ENCODE measurements at places on chromosomes 5 and 9. TPM values are rescaled to one million over a fixed set of nuclear protein-coding genes. Genes with fewer than 3 reads are reported as not detected.

The FAM200C gene
- polyA plus RNA-seq = not detected

The PLAC8L1 gene
- not detected for polyA plus RNA-seq

The PCDHA4 gene
- polyA plus RNA-seq = not detected

The NUTM2G gene
- polyA plus RNA-seq = not detected

The OMD gene
- not detected for polyA plus RNA-seq

The ADAMTSL2 gene
- 0.08 TPM for polyA plus RNA-seq

The PFN3 gene
- polyA plus RNA-seq = not detected

The UQCRQ gene
- polyA plus RNA-seq = 879 TPM

The KCNN2 gene
- not detected for polyA plus RNA-seq

The GABRG2 gene
- polyA plus RNA-seq = not detected

The MORN5 gene
- polyA plus RNA-seq = not detected

The IFNA21 gene
- polyA plus RNA-seq = not detected

The DMRT3 gene
- not detected for polyA plus RNA-seq

The GNA14 gene
- polyA plus RNA-seq = not detected

The TEX48 gene
- not detected for polyA plus RNA-seq

The ICE1 gene
- polyA plus RNA-seq = 8.2 TPM

The TRPM3 gene
- polyA plus RNA-seq = not detected

The OR1Q1 gene
- not detected for polyA plus RNA-seq

The CKMT2 gene
- polyA plus RNA-seq = not detected

The C9orf153 gene
- polyA plus RNA-seq = not detected

The SOWAHA gene
- polyA plus RNA-seq = not detected

The NKD2 gene
- polyA plus RNA-seq = not detected

The OR13C4 gene
- not detected for polyA plus RNA-seq

The PCDHGB6 gene
- 0.01 TPM for polyA plus RNA-seq

The ORM2 gene
- 0.33 TPM for polyA plus RNA-seq

The AMBP gene
- not detected for polyA plus RNA-seq

The MARCOL gene
- not detected for polyA plus RNA-seq

The CRHBP gene
- polyA plus RNA-seq = not detected

The LECT2 gene
- not detected for polyA plus RNA-seq

The ANXA6 gene
- polyA plus RNA-seq = 124 TPM

The DOCK2 gene
- 57.5 TPM for polyA plus RNA-seq

The EGR1 gene
- 105 TPM for polyA plus RNA-seq

The C6 gene
- polyA plus RNA-seq = not detected

The NMUR2 gene
- not detected for polyA plus RNA-seq

The AFAP1L1 gene
- not detected for polyA plus RNA-seq

The SELENOP gene
- polyA plus RNA-seq = not detected

The FGD3 gene
- polyA plus RNA-seq = 145 TPM

The PHYHD1 gene
- not detected for polyA plus RNA-seq

The NUDT12 gene
- polyA plus RNA-seq = 0.11 TPM

The PDLIM4 gene
- polyA plus RNA-seq = not detected

The SNAPC4 gene
- polyA plus RNA-seq = 1.2 TPM

The CCNO gene
- polyA plus RNA-seq = 0.05 TPM

The ABITRAM gene
- polyA plus RNA-seq = 16.1 TPM

The SLC34A3 gene
- polyA plus RNA-seq = not detected

The C8G gene
- not detected for polyA plus RNA-seq

The MEIKIN gene
- polyA plus RNA-seq = 0.08 TPM

The SVEP1 gene
- polyA plus RNA-seq = under 0.01 TPM

The WWC1 gene
- polyA plus RNA-seq = not detected

The SPINK5 gene
- not detected for polyA plus RNA-seq

The PITX1 gene
- not detected for polyA plus RNA-seq

The PCDHA12 gene
- not detected for polyA plus RNA-seq

The GPR150 gene
- not detected for polyA plus RNA-seq
